ENCODE measurements at places on chromosomes 4 and X. TPM values are rescaled to one million over a fixed set of nuclear protein-coding genes. Genes with fewer than 3 reads are reported as not detected.

The CLIC2 gene
- not detected for total RNA-seq

DNA sequence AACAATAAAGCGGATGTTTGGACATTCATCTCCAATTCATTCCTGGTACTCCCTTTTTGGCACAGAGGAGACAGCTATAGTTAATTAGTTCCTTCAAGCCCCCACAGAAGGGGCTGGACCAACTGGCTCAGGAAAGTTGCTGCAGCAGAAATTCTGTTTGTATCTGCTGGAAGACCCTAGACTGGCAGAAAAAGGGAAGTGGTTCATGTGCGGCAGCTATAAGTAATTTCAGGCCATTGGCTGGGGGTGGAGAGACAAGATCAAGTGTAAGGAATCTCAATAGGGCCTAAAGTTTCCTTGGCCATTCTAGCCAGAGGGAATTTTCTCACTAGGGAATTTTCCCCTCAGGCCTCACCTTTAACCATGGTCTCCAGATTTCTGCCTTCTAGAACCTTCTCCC lies 89.9 kb upstream of the DHX15 start:
- no peak for DNase-seq
- H3K27ac ChIP-seq, result no peak overlapping the region
- H3K4me1 ChIP-seq, result no peaks in the 10 kb centered on the region
- no peak overlapping the region for H3K4me3 ChIP-seq

The ANAPC10 gene
- total RNA-seq, result 24.5 TPM

The ITIH6 gene
- total RNA-seq, result not detected

The CFAP47 gene
- total RNA-seq, result not detected

- no peaks in the 10 kb centered on the region for H3K27me3 ChIP-seq
- no peaks in the 10 kb centered on the region for H3K4me1 ChIP-seq
- no peak for DNase-seq
- H3K4me3 ChIP-seq, result no peak overlapping the region
These were observed 260.1 kb upstream of the EDNRA start for GRCh38 chr4:147220833-147221232.

The FREM3 gene
- total RNA-seq, result not detected

DNA sequence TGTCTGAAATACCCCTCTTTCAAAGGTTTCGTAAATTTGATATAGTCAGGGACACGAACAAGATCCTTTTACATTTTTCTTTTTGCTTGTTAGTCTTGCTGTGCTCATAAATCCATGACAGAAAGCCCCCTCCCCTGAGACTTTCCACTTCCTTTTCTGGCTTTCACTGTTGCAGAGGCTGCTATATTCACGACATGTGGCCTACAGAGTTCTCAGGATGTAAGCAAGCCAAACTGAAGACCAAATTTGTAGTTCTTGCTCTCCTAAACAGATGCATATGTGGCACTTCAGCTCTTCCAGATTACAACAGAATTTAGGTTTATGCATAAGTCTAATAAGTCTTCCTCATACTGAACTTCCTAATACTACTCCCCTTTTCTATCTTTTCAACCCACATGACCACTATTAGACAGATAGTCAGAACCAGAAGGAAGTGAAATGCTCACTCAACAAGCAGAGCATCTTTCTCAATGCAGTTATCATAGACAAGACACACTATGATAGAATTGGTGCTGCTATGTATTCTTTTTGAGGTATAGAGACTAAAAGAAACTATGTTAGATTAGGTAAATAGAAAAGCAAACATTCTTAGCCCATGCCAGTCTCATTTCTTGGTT lies 15.0 kb downstream of the BTK start:
- no peaks in the 10 kb centered on the region for H3K36me3 ChIP-seq
- no peak overlapping the region for H3K4me3 ChIP-seq
- no peak for DNase-seq
- H3K27me3 ChIP-seq, result peaks cover 4% of the 10 kb centered on the region
- no peak overlapping the region for H3K27ac ChIP-seq

GRCh38 chr4:176186671-176187395 lies 8.6 kb downstream of the SPATA4 start:
- H3K36me3 ChIP-seq, result no peaks in the 10 kb centered on the region
- peaks cover 17% of the 10 kb centered on the region for H3K27me3 ChIP-seq
- no peak overlapping the region for H3K4me3 ChIP-seq
- H3K4me1 ChIP-seq, result no peaks in the 10 kb centered on the region
- no peak for DNase-seq

GRCh38 chrX:78822157-78822690 lies 74.7 kb downstream of the LPAR4 start:
- H3K27ac ChIP-seq, result no peak overlapping the region
- H3K4me1 ChIP-seq, result no peaks in the 10 kb centered on the region
- no peak overlapping the region for H3K4me3 ChIP-seq
- no peaks in the 10 kb centered on the region for H3K36me3 ChIP-seq
- H3K27me3 ChIP-seq, result no peaks in the 10 kb centered on the region

- H3K4me3 ChIP-seq, result no peak overlapping the region
- H3K4me1 ChIP-seq, result peaks cover 2% of the 10 kb centered on the region
- no peaks in the 10 kb centered on the region for H3K36me3 ChIP-seq
- DNase-seq, result no peak
These were observed 33.8 kb upstream of the ARMCX2 start for GRCh38 chrX:101693476-101693875.

The ZAR1 gene
- total RNA-seq, result not detected

GRCh38 chr4:121072224-121073003 lies at the start of gene NDNF:
NDNF (minus strand) TSS chr4:121072535; CDS start chr4:121045837, 26,698 bp downstream.
- no peak within 1 kb of the TSS for H3K27ac ChIP-seq
- peak within 1 kb of the TSS; percentile 76 for H3K4me3 ChIP-seq
- H3K4me1 ChIP-seq, result peaks cover 24% of the 10 kb centered on the region
- DNase-seq, result peak; percentile 53
- no peaks in the 10 kb centered on the region for H3K36me3 ChIP-seq

- H3K27ac ChIP-seq, result no peak overlapping the region
- DNase-seq, result no peak
- no peaks in the 10 kb centered on the region for H3K4me1 ChIP-seq
- H3K4me3 ChIP-seq, result no peak overlapping the region
These were observed 178.5 kb upstream of the CTSO start for GRCh38 chr4:156132196-156132595.

The UTP14A gene
- 28.1 TPM for total RNA-seq

DNA sequence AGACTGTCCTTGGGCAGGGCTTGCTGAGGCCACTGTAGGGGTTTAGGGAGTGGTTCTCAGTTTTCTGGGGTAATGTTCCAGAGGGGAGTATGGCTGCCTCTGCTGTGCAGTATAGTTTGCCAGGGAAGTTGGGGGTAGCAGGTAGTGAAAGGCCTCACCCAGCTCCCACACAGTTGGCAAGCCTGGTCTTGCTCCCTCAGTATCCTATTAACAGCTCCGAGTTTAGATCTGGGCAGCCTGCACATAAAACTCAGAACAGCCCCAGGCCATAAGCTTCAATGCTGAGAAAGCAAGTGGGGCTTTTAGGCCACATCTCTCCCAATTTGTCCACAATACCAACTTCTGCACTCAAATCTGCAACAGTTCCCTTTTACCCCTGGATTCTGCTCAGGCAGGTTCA lies 205.2 kb downstream of the GALNTL6 start:
- no peak overlapping the region for H3K27ac ChIP-seq
- DNase-seq, result no peak
- no peaks in the 10 kb centered on the region for H3K36me3 ChIP-seq
- H3K4me1 ChIP-seq, result no peaks in the 10 kb centered on the region
- no peak overlapping the region for H3K4me3 ChIP-seq

The RS1 gene
- not detected for total RNA-seq

DNA sequence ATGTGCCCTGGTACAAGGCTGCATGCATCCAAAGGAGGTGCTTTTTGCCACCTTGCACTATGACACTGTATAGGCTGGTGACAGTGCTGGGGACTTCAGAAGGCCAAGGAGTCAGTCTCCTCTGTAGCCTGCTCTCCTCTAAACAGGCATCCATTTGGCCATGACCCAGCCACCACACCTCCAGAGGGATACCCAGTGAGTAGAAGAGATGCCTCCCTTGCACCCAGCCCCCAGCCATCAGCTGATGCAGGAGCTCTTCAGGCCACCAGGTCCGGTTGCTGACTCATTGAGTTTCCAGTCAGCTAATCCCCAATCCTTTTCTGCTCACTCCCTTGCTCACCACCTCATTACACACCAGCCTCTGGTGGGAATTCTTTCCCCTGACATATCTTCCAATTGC lies 99.8 kb downstream of the PJA1 start:
- H3K27me3 ChIP-seq, result no peaks in the 10 kb centered on the region
- H3K4me1 ChIP-seq, result no peaks in the 10 kb centered on the region
- no peak overlapping the region for H3K27ac ChIP-seq

DNA sequence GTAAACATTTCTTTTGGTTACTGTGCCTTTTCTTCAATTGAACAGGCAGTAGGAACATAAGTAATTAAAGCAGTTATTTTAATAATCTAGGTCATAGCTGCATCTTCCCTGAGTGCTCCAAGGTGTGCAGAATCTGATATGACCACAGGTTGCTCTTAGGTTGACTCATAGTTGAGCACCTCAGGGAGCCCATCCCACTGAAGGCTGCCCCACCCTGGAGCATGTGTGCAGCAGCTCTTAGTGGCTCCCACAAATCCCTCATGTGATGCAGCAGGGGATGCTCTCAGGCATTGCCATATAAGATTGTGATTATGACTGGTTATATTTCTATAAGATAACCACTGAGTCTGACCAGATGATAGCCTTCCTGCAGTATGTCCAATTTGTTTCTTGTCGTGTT lies 72.3 kb downstream of the ZNF518B start:
- H3K27me3 ChIP-seq, result peaks cover 9% of the 10 kb centered on the region
- H3K27ac ChIP-seq, result no peak overlapping the region
- no peaks in the 10 kb centered on the region for H3K4me1 ChIP-seq

The EPHA5 gene
- total RNA-seq, result not detected

- no peak overlapping the region for H3K4me3 ChIP-seq
- no peak for DNase-seq
- peaks cover 10% of the 10 kb centered on the region for H3K4me1 ChIP-seq
- peaks cover 18% of the 10 kb centered on the region for H3K27me3 ChIP-seq
- H3K36me3 ChIP-seq, result no peaks in the 10 kb centered on the region
These were observed 1.1 kb downstream of the CFAP299 start for GRCh38 chr4:80336582-80336981.

- no peak for DNase-seq
- H3K27me3 ChIP-seq, result peaks cover 16% of the 10 kb centered on the region
- H3K4me3 ChIP-seq, result no peak overlapping the region
These were observed 82.0 kb downstream of the DCTD start for GRCh38 chr4:182835006-182835740.

GRCh38 chrX:135307171-135307570 lies 2.1 kb upstream of the ETDC start:
- H3K27ac ChIP-seq, result no peak overlapping the region
- peaks cover 4% of the 10 kb centered on the region for H3K4me1 ChIP-seq
- H3K4me3 ChIP-seq, result no peak overlapping the region
- no peaks in the 10 kb centered on the region for H3K27me3 ChIP-seq
- no peak for DNase-seq

DNA sequence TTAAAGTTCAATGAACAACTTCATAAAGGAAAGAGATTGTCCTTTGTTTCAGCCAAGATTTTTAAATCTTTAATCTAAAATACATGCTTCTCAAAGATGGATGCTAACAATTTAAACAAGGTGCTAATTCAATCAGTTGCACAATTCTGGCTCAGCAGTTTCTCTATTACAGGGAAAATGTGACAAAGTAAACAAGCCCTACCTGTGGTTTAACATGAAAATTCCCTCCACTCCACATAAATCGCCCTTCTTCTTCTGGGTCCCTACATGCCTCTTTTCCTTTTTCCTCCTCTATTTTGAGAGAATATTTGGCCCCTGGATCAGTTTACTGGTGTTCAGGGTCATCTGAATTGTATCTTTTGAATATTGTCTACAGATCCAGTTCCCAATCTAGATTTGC lies 80.6 kb downstream of the FRYL start:
- no peak overlapping the region for H3K4me3 ChIP-seq
- no peak for DNase-seq
- H3K27ac ChIP-seq, result no peak overlapping the region
- no peaks in the 10 kb centered on the region for H3K27me3 ChIP-seq

The CCKAR gene
- total RNA-seq, result not detected

The COX7B gene
- 329 TPM for total RNA-seq

GRCh38 chr4:104492183-104492771 lies 2.4 kb downstream of the CXXC4 start:
- H3K4me1 ChIP-seq, result peaks cover 29% of the 10 kb centered on the region
- H3K27me3 ChIP-seq, result peaks cover 67% of the 10 kb centered on the region
- DNase-seq, result no peak
- H3K36me3 ChIP-seq, result no peaks in the 10 kb centered on the region
- peak overlapping the region; percentile 49 for H3K4me3 ChIP-seq
- H3K27ac ChIP-seq, result no peak overlapping the region

GRCh38 chr4:154456240-154456639 lies 35.4 kb downstream of the DCHS2 start:
- H3K27me3 ChIP-seq, result peaks cover 10% of the 10 kb centered on the region
- H3K27ac ChIP-seq, result no peak overlapping the region
- DNase-seq, result no peak
- H3K36me3 ChIP-seq, result no peaks in the 10 kb centered on the region
- no peak overlapping the region for H3K4me3 ChIP-seq

The ATG4A gene
- 11.4 TPM for total RNA-seq

All from activated CD8-positive, alpha-beta T cell treated with anti-CD3 and anti-CD28 coated beads, Interleukin-2, amount 10 ng/mL, durations not matched to agents 7 days and 5 days (primary cell).